A549 treated with Mapracorat at 1 μM for 4 hours (cell line): ENCODE measurements at places on chromosomes 2 and 18. TPM values are rescaled to one million over a fixed set of nuclear protein-coding genes. Genes with fewer than 3 reads are reported as not detected.

Gene ZNF396
- total RNA-seq = 0.56 to 1.4 TPM (median 0.82 TPM) in 5 replicates

Gene DNPEP
- total RNA-seq = 60.0 to 70.4 TPM (median 63.8 TPM) in 5 replicates

Gene TCF4
- 1.1 to 2.6 TPM (median 1.5 TPM) in 5 replicates for total RNA-seq

Gene SPR
- 90.2 to 141 TPM (median 126 TPM) in 5 replicates for total RNA-seq

Gene UGT1A5
- not detected in 5 replicates for total RNA-seq

Gene RSAD2
- total RNA-seq = 0.20 to 0.66 TPM (median 0.34 TPM) in 5 replicates

Gene CCDC74A
- total RNA-seq = 11.8 to 17.2 TPM (median 16.6 TPM) in 5 replicates

Gene ZNF638
- 49.8 to 73.4 TPM (median 58.4 TPM) in 5 replicates for total RNA-seq

Gene GAREM1
- 4.3 to 6.2 TPM (median 5.3 TPM) in 5 replicates for total RNA-seq

Gene TSPYL6
- not detected in 5 replicates for total RNA-seq

Gene ANKRD30B
- total RNA-seq = not detected in 5 replicates

Gene SIX2
- total RNA-seq = 0.96 to 1.4 TPM (median 1.2 TPM) in 5 replicates

Gene ACTG2
- 0.18 to 0.56 TPM (median 0.29 TPM) in 5 replicates for total RNA-seq

Gene PROM2
- total RNA-seq = not detected in 5 replicates
